ENCODE measurements at places on chromosomes 6 and 20. TPM values are rescaled to one million over a fixed set of nuclear protein-coding genes. Genes with fewer than 3 reads are reported as not detected.

MYT1 gene
- not detected for total RNA-seq

- no peak for DNase-seq
Observed at GRCh38 chr6:106072501-106073090, 13.5 kb upstream of the PRDM1 start.

CLPSL2 gene
- not detected for total RNA-seq

DXO gene
- 18.1 TPM for total RNA-seq

GRCh38 chr20:51688600-51689244 is 79.5 kb downstream of the ATP9A start:
- DNase-seq: no peak

DNA sequence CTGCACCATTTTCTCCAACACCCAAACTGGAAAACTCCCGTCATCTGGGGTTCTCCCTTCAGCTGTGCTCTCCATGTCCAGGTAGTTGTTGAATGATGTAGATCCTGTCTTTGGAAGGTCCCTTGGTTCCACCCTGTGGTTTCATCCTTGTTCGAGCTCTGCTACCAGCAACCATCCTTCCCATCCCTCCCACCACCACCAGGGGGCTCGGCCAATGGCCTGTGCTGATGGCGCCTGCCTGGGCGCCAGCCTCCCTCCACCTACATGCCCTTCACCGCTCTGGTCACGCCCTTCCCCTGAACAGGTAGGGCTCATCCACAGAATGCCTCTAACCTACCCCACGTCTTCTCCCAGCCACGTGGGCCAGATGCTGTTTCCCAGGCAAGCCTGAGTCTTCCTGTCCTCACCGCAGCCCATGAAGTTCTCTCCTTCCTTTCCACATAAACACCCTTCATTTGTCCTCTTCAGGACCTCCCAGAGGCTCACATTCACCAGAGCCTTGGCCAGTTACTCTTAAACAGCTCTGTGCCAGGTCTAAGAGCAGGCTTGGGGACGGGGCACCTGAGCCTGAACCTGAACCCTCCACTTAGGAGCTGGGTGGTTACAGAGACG is 75.1 kb upstream of the DUSP22 start:
- DNase-seq: no peak

GRCh38 chr6:6746333-6746969 is 157.9 kb downstream of the LY86 start:
- DNase-seq: no peak

DNA sequence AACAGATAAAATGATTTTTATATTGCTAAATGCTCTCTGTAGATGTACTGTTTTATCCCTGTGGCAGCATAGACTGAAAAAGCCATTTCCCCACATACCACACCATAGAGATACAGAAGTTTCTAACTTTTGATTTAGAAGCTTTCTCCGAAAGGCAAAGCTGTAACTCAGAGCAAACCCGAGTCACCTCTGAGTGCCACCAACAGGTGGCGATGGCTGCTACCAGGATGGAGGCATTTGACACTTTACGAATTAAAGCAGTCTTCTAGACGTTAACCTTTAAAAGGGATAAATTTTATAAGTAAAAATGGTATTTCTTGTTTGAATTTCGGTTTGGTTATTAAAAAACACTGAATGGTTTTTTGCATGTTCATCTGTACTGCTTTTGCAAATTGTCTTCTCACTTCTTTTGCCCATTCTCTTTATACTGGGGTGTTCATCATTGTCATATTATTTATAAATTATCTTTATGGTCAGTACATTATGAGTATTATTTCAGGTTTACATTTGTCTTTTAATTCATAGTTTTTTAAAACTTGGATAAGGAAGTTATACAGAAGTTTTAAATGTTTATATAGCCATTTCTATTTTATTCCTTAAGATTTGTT is 201.0 kb upstream of the CEP162 start:
- peak; percentile 76 for DNase-seq

ELOVL4 gene
- 6.8 TPM for total RNA-seq

GRCh38 chr6:17015144-17015543 is 86.7 kb upstream of the STMND1 start:
- DNase-seq: peak; percentile 87

GRCh38 chr6:142863981-142864380 is 81.0 kb downstream of the HIVEP2 start:
- no peak for DNase-seq

GRCh38 chr6:41186031-41186562 is 14.9 kb downstream of the TREML2 start:
- no peak for DNase-seq

- DNase-seq: peak; percentile 96
Observed at GRCh38 chr6:1390133-1390945, 963 bp downstream of the FOXF2 start.

All from osteoblast (primary cell).